ENCODE measurements at places on chromosomes 13 and 19. TPM values are rescaled to one million over a fixed set of nuclear protein-coding genes. Genes with fewer than 3 reads are reported as not detected.

FCHO1 gene
- 4.2 TPM for total RNA-seq

SLC8A2 gene
- not detected for total RNA-seq

PRTN3 gene
- total RNA-seq = not detected

ACP7 gene
- 0.22 TPM for total RNA-seq

GRIK5 gene
- total RNA-seq = 2.5 TPM

CRX gene
- total RNA-seq = not detected

CEACAM5 gene
- not detected for total RNA-seq

CD209 gene
- total RNA-seq = not detected

PRODH2 gene
- not detected for total RNA-seq

CPB2 gene
- not detected for total RNA-seq

Measured in epithelial cell of proximal tubule (primary cell).